ENCODE measurements at places on chromosomes 7 and 10.
A peak's percentile ranks its signal among the peaks of the same experiment; 100 is the strongest.

GRCh38 chr10:115491526-115492140, 398.5 kb downstream of the ATRNL1 start:
- no peak for DNase-seq

DNA sequence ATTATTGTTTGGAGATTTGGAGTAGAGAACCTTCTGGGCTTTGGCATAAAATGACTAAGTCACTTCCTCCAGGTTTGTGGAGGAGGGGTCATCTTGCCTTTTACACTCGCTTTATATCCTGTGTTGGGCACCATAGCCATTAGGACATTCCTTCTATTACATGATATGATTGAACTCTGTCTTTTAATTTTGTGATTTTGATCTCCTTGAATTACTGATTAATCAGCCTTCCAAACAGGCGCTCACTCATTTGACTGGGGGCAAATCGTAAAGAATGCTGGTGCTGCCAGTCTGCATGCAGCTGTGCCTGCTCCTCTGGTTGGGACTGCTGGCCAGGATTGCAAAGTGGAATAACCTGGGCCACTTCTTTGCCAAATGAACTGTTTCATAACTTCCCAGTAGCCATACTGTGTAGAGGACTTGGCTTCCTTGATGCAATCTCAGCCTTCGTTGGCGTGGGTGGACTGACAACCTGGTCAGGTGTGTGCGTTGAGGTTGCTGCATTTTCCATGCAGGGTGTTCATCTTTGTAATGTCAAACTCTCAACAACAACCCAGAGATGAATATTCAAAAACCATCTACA, 65.9 kb upstream of the RAB11FIP2 start:
- DNase-seq = no peak

GRCh38 chr10:3116508-3117100, 49.3 kb downstream of the PFKP start:
- DNase-seq = no peak

DNA sequence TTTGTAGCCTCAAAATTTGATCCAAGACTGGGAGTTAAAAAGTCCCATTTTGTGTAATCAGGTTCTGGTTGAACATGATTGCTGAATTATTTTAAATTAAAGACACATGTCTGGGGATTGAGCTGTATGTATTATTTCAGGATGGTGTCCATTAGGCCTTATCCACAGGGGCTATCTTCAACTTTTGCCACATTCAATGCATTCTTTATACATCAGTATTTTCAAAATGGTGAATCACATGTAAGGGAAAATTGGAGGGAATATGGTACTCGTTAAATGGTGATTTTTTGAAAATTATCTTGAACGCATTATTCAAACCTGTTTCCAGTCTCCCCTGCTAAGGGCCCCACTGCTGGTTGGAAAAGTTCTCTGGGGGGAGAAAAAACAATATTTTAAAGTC, 367.7 kb upstream of the NPVF start:
- no peak for DNase-seq

- DNase-seq = no peak
Observed at GRCh38 chr7:80859272-80859970, 59.4 kb downstream of the SEMA3C start.

DNA sequence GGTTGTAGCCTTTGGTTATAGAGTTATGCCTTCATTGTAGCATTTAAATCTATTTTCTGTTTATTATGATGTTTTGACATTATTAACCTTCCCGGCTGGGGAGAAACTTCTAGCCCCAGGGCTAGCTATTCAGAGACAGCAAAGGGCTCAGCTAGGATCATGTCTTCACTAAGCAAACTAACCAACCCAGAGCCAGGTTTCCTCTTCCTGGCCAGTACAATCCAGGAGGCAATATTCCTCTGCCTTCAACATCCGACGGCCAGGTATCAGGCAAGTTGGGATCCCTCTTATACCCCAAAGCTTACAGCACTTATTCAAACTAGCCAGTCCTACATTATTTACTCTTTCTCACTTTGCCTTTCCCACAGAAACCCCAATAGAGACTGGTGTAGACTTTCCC, 1060.7 kb upstream of the GHITM start:
- DNase-seq = no peak

- peak; percentile 58 for DNase-seq
Observed at GRCh38 chr10:91909117-91909677, at the start of gene FGFBP3. Gene FGFBP3, minus strand, starts transcription at chr10:91909486. Its CDS starts 517 bp downstream, at chr10:91908969.

DNA sequence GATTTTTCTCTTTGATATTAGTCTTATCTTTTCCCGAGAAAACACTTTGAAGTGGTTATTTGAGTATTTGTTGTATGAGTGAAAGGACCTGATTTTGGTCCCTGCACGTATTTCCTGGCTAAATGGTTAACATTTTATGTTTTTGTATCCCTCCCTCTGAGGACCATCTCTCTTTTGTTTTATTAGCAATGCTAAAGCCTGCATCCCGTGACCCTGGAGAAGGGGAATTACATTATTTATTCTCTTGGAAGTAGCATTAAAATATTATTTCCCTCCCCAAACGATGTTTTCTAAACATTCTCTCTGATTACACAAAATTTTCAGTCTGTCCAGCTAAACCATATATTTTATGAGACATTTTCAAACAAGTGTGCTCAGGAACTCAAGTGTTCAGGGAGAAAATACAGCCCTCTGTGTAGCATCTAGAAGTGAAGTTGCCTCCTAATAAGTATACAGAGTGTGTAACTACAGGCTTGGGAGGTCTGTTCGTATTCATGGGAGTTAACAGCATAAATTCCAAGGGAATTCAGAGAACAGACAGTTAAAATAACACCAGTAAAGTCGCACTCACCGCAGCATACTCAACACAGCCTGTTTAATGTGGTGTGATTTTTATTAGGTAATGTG, 163.8 kb upstream of the NPVF start:
- no peak for DNase-seq

DNA sequence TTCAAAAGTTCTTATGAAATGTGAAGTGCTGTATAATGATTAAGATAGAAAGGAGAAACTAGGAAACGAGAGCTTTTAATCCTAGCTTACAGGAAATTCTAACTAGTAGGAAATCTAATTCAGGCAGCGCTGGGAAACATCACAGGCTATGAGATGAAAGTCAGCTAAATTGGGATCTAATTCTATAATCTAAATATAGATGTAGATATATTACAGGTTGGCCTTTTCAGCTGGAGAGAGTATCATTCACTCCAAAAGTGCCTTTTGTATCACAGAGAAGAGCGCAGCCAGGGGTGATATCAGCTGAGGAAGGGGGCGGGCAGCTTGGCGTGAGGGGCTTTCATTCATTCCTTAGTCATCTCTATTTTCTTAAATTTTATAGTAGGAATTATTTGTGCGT, 157.0 kb downstream of the CUX1 start:
- DNase-seq = no peak

GRCh38 chr7:11394438-11394837, 420.8 kb downstream of the PHF14 start:
- no peak for DNase-seq

DNA sequence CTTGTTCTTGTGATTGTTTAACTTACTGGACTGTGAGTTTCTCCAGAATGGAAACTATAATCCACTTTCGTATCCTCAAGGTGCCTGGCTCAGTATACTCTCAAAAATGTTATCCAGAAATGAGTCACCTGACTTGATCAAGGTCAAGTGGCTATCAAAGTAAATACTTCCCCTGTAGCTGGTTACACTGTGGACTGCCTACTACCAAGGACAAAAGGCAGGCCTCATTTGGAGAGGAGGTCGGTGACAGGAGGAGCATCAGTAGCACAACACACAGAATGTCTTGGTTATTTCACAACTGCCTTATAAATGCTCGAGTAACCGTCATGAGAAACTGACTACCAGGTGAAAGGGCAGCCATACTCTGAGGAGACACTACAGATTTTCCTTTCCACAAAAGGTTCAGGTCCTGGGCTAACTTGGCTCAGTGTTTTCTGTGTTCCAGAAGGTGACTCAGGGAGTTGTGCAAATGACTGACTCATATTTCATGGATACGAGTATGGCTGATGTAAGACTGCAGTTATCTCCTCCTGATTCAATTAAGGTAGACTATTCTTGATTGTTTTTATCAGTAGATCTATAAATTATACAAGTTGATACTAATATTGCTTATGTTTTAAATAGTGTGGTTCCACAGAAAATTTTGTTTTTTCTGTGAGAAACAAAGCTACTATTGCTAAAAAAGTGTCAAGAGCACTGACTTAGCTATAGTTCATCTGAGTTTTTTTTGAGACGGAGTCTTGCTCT, 4.2 kb upstream of the CCNY start:
- DNase-seq = no peak

GRCh38 chr7:4513450-4513849, 168.6 kb upstream of the FOXK1 start:
- no peak for DNase-seq

- no peak for DNase-seq
Observed at GRCh38 chr7:106122713-106123112, 10.6 kb upstream of the SYPL1 start.

DNA sequence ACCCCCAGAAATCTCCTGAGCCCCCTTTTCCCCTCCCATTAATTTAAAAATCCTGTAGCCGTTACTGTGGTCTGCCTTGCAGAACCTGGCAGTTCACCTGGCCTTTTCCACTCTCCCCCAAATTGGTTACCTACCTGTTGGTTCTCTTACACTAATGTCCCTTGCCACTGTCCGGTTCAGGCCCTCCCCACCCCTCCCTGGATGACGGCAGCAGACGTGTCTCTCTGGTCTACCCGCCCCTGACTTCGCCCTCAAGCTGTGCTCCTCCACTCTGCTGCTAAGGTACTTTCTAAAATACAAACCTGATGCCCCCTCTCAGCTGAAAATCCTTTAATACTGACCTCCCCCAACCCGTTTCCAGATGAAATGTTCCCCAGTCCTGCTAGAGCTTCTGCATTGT, 15.6 kb upstream of the SH3PXD2A start:
- DNase-seq = no peak

DNA sequence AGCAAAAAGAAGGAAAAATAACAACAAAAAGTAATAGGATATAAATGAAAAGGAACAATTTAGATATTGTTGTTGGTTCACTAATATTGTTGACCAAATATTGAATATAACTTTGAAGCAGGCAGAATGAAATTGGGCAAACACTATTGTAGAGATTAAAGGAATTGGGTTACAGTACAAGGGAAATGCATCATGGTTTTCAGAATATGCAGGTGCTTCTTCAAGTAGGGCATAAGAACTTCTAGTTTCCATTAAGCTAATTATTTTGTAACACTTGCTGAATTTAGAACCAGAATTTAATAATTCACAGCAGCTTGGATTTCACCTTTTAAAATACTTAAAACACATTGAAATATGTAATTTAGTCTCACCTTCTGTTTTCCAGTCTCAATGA, 36.5 kb downstream of the RPA3 start:
- no peak for DNase-seq

DNA sequence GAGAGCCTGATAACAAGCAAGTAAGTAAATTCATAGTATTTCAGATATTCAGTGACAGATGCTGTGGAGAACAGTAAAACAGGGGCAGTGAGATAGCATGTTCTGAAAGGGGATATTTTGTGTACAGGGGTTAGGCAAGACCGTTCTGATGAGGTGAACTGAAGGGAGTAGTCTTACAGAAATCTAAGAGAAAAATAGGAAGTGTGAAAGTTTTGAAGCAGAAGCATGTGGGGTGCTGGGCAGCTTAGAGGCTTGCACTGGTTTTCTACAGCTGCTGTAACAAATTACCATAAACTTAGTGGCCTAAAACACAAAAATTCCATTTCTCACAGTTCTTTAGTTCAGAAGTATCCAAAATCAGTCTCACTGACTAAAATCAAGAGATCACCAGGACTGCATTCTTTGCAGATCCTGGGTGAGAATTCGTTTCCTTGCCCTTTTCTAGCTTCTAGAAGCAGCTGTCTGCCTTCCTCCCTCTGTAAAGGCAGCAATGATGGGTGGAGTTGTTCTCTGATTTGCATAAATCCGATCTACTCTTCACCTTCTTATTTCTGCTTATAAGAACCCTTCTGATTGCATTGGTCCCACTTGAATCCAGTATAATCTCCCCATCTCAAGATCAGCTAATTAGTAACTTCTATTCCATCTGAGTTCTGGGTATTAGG, 7.5 kb upstream of the KLF14 start:
- DNase-seq = no peak

GRCh38 chr7:123747620-123748141, 1.1 kb downstream of the WASL start:
- DNase-seq = peak; percentile 48

GRCh38 chr7:156656598-156656997, 16.0 kb downstream of the RNF32 start:
- DNase-seq = no peak

DNA sequence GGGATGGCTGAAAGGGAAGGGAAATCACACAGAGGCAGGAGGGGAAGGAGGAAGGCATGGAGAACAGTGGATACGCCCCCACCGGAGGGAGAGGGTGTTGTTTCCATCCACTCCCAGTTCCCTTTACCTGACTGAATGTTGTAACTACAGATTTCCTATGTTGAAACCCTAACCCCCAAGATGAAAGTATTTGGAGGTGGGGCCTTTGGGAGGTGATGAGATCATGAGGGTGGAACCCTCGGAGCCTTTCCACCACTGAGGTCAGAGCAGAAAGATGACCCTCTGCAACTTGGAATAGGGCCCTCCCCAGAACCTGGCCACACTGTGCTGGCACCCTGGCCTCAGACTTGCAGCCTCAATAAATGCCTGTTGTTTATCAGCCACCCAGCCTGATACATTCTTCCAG, 48.6 kb upstream of the CNPY1 start:
- no peak for DNase-seq

DNA sequence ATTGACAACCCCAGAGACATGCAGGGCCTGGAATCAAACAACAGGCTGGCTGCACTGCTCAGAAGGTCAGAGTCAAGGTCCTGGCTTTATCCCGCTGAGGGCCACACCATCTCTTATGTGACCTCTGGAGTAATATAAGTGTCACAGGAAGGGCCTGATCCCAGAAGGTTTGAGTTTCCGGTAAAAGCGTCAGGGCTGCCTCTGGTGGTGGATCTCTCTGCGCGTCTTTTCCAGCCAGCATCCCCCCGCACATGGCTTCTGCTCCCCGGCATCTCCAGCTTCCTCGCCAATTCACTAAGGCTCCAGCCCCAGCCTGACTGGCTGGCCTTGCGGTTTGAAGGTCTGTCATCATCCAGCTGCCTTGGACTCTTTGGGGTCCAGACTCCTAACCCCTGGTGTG, 54.2 kb downstream of the SNX10 start:
- no peak for DNase-seq

DNA sequence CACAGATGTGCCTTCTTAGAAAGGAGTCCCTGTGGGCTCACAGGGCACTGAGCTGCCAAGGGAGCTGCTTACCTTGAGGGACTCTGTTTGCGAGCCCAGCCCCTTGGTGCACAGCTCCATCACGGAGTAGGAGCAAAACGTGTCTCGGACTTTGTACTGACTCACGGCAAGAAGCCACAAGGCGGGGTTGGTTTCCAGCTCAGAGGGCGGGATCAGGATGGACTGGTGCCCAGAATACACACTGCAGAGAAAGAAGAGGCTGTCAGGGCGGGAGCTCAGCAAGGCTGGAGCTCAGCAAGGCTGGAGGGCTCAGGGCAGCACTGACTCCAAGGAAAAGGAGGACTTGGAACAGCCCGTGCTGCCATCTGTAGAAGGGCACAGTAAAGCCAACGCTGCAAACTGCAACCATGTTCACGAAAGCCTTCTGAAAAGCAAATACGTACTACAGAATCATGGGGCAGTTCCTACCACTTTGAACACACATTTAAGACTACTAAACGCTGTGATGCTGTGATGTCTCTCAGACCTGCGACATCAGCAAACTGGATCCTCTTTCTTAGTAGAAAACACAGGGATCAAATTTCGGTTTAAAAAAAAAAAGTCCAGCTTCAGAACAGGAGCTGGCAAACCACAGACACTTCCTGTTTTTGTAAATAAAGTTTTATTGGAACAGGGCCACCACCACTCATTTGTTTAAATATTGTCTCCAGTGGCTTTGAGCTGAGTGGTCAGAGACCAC, 194.3 kb downstream of the ZMYND11 start:
- DNase-seq = peak; percentile 77
